ENCODE measurements at places on chromosomes 3 and 15.
A peak's percentile ranks its signal among the peaks of the same experiment; 100 is the strongest.

- DNase-seq: no peak
Observed at GRCh38 chr3:66048051-66048395, 9.3 kb upstream of the MAGI1 start.

DNA sequence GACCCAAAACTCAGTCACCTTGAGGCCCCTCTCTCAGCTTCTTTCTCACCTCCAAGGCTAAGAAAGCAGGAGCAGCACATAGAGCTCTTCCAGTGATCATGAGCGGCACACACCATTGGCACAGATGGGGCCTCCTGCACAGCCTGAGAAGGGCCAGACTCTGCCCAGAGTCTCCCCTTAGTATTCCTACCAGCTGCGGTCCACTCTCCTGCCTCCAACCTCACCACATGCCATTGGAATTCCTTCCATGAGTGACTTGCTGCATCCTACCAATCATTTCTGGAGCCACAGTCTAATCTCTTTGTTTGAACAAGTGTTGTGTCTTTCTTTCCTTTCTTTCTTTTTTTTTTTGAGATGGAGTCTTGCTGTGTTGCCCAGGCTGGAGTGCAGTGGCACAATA lies 39.3 kb downstream of the CDCP1 start:
- no peak for DNase-seq

GRCh38 chr15:94700211-94700610 lies 468.9 kb downstream of the MCTP2 start:
- DNase-seq: no peak

GRCh38 chr15:57332326-57332725 lies 44.0 kb upstream of the CGNL1 start:
- DNase-seq: no peak

- DNase-seq: no peak
Observed at GRCh38 chr15:29682781-29683180, 139.5 kb downstream of the TJP1 start.

DNA sequence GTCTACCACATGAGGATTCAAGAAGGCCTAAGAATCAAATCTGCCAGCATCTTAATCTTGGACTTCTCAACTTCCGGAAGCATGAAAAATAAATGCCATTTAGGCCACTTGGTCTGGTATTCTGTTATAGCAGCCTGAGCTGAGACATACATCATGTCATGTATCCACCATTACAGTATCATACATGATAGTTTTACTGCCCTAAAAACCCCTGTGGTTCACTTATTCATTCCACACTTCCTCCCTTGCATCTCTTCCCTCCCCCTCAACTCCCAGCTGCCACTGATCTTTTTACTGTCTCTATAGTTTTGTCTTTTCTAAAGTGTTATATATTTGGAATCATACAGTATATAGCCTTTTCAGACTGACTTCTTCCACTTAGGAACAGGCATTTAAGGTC lies 161.8 kb downstream of the SNRK start:
- no peak for DNase-seq

- DNase-seq: no peak
Observed at GRCh38 chr15:64678126-64678819, 97.1 kb downstream of the RBPMS2 start.

DNA sequence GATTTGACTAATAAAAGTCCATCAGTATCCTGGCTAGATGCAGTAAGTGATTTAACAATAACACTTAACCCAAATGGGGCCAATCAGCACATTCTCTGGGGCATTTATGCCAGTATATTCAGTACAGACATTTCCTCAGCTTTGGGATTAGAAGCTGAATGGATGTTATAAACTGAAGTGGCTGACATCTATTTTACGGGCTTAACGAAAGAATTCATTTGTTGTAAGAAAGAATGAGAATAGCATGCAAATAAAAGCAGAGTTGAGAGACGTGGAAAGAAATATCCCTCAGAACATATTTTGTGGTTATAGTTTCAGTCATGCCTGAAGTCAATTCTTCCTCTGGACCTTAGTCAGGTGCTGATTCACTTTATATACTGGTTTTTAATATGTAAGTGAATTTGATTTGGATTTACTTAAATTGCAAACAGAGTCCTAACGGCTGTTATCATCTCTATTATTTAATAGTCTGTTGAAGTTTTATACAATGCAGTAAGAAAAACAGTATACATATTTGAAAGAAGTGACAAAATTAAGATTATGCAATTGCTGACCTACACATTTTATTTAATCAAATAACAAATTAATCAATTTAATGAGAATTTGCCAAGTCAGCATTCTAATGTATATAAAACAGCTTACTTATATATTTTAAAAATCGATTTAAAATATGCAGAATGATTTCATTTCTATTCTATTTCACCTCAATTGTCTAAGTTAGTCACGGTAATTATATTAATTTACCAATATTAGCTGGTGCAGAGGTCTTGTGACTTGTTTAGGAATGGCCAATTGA lies 513.9 kb upstream of the CADM2 start:
- DNase-seq: no peak

- no peak for DNase-seq
Observed at GRCh38 chr3:128351546-128351945, 115.1 kb downstream of the DNAJB8 start.

DNA sequence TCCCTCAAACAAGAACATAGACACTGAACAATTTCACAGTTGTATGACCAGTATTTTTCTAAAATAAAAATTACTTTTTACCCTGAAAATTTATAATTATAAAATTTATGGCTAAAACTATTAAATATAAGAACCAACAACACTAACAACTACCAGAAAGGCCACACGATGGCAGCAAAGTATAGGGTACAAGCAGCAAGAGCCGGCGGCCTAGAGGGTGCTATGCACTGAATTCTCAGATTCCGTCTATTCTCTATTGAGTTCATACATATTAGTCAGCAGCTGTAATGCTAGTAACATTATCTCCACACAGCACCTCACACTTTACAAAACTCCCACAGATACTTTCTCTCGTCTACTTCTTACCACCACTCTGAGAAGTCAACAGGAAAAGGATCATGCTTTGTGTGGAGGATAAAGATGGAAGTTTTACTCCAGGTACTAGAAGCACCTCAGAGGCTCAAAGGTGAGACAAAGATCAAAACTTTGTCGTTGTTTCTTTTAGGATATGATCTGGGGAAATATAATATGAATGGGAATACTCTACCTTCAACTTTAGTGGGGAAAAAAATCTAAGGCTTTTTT lies 160.5 kb downstream of the FGF12 start:
- DNase-seq: peak; percentile 12

- no peak for DNase-seq
Observed at GRCh38 chr15:43918717-43919116, 91.9 kb downstream of the WDR76 start.

DNA sequence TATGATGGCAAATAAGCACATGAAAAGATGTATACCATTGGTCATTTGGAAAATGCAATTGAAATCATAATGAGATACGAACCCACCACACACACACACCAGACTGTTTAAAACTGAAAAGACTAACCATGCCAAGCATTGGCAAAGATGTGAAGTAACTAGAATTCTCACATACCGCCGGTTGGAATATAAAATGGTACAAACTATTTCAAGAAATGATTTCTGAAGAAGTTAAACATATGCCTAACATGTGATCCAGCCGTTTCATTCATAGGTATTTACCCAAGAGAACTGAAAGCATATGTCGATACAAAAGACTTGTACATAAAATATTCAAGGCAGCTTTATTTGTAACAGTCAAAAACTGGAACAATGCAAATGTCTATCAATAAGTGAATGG lies 28.9 kb downstream of the HES1 start:
- no peak for DNase-seq

DNA sequence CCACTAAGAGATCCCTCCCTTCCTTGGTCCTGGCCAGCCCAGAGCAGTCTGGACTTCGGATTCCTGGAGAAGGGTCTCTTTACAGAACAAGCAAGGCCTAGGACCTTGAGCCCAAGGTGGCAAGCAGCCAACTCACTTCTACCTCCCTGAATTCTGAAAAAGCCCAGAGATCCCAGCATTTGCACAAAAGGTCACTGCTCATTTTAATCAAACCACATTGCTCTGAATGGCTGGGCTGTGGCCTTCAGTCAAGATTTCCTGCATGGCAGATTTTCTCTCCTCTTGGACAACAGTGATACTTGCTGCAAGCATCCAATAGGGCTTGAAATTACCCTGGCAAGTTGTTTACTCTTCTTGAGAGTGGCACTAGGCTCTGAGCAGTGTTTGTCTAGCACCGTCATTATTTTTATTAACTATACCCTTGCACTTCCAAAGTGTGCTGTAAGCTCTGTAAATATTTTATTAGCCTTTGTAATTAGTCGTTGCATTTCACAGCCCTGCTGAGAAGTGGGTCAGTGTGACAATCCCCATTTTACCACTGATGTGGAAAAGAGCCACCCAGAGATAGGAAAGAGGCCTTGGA lies 274.7 kb upstream of the CTNNB1 start:
- DNase-seq: no peak

DNA sequence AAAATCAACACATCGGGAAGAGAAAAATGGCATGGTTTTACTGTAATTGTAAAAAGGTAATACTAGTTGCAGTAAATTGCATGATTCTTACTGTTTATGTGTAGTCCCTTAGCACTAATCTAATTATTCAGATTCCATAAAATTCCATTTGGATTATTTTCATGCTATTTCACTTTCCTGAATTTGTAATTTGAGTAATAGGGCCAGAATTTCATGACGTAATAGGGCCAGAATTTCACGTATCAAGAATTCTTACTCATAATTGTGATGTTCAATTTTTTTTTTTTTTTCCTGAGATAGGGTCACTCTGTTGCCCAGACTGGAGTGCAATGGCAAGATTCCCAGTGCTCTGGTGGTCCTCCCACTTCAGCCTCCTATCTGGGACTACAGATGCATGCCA lies 2.9 kb upstream of the U2SURP start:
- no peak for DNase-seq

GRCh38 chr3:174541708-174542315 lies 317.3 kb upstream of the NAALADL2 start:
- no peak for DNase-seq

GRCh38 chr3:99240700-99241099 lies 339.2 kb upstream of the DCBLD2 start:
- no peak for DNase-seq

GRCh38 chr15:42060797-42061196 lies 33.6 kb downstream of the PLA2G4D start:
- no peak for DNase-seq

- DNase-seq: no peak
Observed at GRCh38 chr3:177820683-177821316, 623.5 kb upstream of the TBL1XR1 start.

- DNase-seq: peak; percentile 99
Observed at GRCh38 chr3:194769020-194769643, 83.4 kb downstream of the FAM43A start.

DNA sequence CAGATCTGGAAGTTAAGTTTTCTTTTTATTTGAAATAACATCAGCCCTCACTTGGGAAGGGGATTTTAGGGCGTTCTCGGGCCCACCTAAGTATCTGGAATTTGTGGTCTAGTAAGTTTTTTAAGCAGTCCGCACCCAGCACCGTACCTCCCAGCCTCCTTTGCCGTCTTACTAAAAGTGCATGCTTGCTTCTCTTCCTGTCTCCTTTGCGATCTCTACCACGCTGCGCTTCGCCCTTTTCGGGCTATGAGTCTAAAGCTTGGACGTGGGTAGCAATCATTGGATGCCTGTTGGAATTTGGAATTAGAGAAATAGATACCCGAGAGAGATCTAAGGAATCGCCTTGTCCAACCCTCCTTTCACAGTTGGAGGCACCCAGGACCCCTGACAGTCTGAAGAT lies 1.1 kb downstream of the THSD4 start:
- no peak for DNase-seq

GRCh38 chr15:29986946-29987345 lies 95.8 kb upstream of the GOLGA8J start:
- DNase-seq: no peak

DNA sequence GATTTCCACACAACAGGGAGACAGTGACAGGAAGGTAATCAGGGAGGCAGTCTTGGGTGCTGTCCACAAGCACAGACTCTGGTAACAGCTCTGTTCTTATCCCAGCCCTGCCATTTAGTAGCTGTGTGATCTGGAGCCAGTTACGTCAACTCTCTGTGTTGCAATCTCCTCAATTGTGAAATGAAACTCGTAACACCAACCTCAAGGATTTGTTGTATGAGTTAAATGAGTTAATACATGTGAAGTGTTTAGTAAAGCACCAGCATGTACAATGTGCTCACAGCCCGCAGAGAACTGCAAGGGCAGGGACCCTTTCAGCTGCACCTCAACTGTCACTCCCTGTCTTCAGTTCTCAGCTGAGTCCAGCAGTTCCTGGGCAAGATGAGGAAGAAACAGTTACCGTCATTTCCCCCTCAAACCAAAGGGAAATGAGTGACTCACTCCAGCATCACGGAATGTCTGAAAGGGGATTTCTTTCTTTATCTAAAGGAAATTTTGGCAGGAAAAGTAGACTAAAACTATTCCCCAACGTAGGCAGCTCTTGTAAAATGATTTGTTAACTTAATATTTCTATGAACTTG lies 39.9 kb upstream of the MB21D2 start:
- DNase-seq: peak; percentile 59

GRCh38 chr15:70156671-70157271 lies 59.1 kb upstream of the TLE3 start:
- DNase-seq: no peak

DNA sequence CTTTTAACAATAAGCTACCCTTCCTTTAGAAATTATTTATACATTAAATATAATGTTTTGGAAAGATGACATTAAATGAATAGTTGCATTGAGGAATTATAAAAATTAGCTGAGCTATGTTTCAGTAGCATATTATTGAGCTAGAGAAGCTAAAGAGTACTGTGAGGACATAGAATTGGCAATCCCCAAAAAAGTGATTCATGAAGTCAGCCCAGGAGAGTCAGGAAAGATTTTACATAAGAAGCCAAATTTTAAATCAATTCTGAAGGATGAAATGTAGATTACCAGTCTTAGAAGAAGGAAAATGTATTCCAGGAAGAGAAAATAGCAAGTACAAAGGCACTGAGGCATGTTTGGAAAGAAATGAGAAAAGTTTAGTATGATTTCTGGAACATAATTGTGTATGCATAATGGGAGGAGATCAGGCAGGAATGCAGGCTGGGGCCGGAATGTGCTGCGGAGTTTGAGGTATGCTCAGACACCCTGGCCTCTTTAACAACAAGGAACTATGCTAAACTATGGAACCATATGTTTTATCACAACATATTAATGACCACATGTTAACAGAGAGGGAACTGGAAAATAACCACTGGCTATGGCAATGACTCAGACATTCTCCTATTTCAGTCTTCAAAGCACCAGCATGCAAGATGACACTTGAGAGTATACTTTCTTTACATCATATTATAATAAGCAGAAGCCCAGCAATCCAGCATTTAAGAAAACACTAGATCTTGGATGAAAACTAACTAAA lies 103.3 kb upstream of the COL8A1 start:
- no peak for DNase-seq

DNA sequence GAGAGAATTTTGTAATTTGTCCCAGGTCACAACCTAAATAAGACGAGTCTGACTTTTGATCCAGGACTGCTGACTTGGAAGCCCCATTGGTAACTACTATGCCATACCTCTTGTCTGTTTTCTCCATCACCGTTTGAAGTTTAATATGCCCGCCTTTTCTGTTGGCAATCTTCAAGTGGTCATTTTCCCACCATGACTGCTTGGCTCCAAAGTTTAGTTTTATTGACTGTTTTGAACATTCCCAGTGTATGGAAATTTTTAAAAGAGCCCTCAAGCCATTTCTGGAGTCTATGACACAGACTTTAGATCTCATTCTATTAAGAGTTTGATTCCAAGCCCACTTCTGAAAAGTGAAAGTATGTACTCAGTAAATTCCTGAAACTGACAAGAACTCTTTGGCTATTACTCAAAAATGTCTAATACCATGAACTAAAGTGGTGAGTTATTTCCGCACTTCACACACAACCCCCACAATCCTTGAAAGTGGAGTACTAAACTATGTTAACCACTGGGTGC lies 136.7 kb upstream of the ADAMTS9 start:
- DNase-seq: no peak

- DNase-seq: no peak
Observed at GRCh38 chr3:189406148-189406547, 225.0 kb upstream of the TP63 start.

Measured in DMS 273 treated with DMSO at 0.1 percent for 48 hours (cell line).